NCI-H1417 treated with DMSO at 0.1 percent for 48 hours (cell line): ENCODE measurements at places on chromosomes 5 and 9.

GRCh38 chr9:118650417-118650816 is 718.8 kb downstream of the BRINP1 start:
- no peak for DNase-seq

DNA sequence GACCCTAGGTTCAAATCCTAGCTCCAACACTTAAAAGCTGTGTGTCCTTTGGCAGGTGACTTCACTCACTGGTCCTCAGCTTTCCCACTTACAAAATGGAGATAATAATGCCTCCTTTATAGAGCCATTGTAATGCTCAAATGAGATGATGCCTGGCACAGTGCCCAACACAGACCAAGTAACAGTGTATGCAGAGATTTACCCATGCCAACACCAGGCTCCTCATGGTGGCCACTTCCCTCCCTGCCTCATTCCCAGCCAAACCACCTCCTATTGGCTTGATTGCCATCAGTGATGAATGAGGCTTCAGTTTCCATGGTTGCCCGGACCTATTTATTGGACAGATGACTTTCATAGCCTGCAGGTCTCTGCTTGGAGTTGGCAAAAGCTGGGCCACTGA is 469.4 kb downstream of the CDK5RAP2 start:
- no peak for DNase-seq

DNA sequence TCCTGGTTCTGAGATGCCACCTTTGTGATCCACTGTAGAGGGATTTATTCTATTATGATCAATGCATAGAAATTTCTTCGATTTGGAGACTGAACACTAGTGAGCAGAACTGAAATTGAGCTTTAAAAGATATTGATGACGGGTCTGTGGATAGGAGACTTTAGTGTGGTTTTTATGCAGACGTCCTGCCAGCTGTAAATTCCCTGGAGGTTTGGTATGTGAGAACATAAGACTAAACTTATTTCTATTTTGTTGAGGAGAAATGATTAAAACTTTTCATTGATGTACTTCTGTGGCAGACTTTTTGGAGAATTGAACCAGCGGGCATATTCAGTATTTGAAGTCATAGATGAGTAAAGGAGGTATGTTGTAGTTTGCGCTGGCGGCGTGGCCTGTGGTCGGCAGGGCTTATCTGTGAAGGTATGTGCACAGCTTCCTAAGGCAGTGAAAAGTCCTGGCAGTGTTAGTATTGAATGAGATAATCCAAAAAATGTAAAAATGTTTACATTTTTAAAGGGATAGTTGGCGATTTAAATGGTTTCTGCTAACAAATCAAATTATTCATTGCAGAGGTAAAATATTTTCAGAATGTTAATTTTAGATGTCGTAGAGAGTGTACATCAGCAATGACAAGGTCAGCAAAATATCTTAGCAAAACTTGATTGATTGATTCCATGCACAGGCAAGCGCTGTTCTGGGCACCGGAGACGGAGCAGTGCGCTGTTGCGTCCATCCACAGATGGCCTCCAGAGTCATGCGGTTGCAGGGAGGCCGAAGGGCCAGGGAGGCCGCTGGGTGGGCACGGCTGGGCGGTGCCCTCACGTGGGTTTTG is 20.4 kb downstream of the TENT4A start:
- DNase-seq = no peak

DNA sequence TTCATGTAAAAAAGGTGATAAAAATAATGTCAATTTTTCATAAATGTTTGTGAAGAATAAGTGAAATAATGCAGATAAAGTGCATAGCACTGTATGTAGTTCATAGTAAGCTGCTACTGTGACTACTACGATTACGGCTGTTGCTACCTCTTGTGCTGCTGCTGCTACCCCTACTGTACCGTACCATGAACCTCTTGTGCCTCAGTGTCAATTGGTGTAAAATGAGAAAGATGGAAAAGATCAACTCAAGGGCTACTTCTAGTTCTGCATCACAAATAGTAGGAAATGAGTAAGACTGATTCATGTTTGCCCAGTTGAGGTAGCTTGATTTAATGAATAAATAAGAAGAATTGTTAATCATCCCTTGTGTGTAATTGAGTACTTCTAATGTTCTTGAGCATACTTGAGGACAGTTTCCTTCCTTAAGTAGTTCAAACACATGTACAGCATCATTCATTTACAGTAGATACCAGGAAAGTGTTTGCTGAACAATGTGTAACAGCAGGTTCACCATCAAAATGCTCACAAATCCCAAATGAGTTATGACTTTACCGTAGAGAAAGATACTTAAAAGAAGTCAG is 200.0 kb upstream of the ATP10B start:
- no peak for DNase-seq

DNA sequence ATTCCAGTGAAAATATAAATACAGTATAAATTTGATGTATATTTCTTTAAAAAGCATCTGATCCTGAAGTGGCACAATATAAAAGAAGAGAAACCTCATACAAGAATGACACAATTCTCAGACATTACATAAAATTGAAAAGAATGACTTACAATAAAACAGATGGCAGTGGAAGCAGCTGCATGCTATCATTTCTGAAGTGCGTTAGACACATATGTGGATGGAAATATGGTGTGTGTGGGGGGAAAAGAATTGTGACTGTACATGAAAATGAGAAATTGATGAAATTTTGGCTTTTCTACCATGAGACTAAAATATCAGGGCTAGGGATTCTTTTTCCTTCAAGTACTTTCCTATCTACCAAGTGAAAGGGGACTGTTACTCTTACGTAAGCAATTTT is 45.9 kb upstream of the CDH18 start:
- no peak for DNase-seq

GRCh38 chr9:116064970-116065369 is 88.6 kb upstream of the PAPPA start:
- no peak for DNase-seq

GRCh38 chr5:136199408-136199807 is 6.4 kb upstream of the SMIM32 start:
- DNase-seq = no peak

DNA sequence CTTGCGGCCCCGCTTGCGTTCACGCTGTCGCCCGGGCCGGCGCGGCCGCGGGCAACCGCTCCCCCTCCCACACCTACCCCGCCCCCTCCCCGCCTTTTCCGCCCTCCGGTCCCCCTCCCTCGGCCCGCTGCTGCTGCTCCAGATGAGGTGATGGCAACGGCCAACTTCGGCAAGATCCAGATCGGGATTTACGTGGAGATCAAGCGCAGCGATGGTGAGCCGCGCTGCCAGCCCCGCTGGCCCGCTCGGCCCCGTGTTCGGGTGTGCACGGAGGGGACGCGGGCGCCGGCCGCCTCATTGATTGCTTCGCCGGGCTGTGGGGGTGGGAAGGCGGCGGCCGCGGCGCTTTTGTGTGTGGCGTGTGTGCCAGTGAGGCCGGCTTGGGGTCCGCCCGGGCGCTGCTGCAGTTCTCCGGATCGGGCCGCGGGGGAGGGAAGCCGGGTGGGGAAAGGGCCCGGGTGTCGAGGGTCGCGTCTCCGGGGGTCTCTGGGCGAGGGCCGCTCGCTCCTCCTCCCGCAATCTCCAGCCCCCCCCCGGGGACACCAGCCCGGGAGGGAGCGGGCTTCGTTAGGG is 403 bp downstream of the KIF2A start:
- no peak for DNase-seq

DNA sequence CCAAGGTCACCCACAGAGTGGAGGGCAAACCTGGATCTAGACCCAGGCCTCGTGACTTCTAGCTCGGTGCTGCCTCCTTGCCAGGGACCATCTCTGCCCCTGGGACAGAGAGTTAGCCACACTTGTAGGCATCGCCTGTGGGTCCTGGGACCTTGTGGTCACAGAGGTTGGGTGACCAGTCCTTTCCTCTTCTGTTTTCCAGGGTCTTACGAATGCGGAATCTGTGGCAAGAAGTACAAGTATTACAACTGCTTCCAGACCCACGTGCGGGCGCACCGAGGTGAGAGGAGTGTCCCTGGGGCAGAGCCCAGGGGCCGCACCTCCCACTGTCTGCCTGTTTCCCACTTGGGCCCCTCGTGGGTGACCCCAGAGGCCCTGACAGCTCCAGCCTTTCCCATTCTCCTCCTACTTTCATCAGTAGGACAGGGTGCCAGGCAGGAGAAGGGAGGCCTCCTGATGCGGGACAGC is 76.3 kb downstream of the AMBP start:
- no peak for DNase-seq

- DNase-seq = no peak
Observed at GRCh38 chr5:38483805-38484398, 72.5 kb downstream of the LIFR start.
